SK-N-SH treated with all-trans-retinoic acid at 6 μM for 48 hours (cell line): ENCODE measurements at places on chromosomes 5 and 9.

- ATAC-seq: peak; percentile 2; the same call in 2 of the 3 replicates
Measured at GRCh38 chr9:108933231-108933717, 650 bp downstream of the ELP1 start.

DNA sequence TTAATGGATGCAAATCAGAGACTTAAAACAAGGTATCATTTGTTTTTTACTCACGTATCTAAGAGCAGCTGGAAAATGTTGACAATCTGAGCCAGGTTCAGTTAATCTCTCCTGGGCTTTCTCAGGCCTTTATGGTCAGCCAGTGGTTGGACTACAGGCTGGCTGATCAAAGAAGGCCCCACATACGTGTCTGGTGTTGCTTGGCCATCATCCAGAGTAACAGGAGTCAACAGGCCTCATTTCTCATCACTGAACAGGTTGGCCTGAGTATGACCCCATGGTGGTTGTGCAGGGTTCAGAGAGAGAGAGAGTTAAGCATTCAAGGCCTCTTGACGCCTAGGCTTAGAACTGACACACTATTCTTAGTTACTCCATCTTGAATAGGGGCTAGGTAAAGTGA lies 97.0 kb upstream of the VLDLR start:
- no peak for ATAC-seq

DNA sequence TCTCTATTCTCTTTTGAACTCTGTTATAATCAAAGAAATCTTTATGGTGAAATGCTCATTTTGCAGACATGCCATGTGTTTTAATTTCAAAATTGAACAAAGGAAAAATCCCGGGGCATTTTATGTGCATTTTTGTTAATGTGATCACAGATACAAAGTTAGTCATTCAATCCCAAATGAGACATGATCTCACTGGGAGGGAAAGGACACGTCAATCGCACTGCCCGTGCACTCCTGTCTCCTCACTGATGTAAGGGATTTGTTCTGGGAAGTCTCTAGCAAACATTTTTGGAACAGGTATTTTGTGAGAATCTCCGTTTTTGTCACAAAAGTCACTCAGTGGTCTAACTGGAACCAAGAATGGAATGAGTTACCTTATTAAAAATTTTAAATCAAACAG lies 97.9 kb upstream of the RANBP6 start:
- no peak for ATAC-seq

DNA sequence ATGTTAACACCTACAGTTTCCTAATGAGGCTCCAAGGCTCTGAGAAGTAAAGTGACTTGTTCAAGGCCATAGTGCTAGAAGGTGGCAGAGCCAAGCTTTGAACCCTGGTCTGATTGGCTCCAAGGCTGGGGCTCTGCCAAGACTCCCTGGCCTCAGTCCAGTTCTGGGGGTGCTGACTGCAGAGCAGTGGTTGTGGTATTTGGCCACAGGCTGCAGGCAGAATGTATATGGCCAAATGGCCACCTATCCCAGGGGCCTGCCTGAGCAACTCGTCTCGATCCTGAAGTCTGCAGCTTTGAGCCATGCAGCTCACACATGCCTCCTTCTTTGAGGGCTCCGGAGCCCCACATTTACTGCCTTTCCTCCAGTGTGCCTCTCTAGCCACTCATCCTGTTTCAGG lies 9.7 kb upstream of the NEK6 start:
- ATAC-seq: no peak

DNA sequence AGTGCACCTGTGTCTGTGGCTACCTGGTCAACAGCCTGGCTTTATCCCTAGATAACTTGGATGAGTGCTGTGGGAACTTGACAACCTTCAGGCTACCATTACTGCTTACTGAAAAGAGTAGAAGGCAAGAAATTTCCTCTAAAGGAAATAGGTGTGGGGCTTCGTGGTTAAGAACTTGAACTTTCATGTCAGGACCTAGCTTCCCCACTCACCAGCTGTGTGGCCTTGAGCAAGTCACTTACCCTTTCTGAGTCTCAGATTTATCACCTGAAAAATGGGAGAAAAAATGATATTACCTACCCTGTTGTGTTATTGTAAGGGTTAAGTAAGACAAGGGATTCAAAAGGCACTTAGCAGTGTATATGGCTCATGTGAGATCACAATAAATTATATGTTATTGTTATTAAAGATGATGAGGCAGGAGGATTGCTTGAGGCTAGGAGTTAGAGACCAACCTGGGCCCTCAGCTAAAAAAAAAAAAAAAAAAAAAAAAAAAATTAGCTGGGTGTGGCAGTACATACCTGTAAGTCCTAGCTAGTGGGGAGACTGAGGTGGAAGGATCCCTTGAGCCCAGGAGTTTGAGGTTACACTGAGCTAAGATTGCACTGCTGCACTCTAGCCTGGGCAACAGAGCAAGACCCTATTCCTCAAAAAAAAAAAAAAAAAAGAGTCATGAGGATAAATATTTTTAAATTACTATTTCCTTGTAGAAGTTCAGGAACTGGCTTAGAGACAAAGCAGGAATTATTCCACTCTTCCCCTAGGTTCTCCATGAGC lies 97.0 kb upstream of the SPRY4 start:
- no peak for ATAC-seq

DNA sequence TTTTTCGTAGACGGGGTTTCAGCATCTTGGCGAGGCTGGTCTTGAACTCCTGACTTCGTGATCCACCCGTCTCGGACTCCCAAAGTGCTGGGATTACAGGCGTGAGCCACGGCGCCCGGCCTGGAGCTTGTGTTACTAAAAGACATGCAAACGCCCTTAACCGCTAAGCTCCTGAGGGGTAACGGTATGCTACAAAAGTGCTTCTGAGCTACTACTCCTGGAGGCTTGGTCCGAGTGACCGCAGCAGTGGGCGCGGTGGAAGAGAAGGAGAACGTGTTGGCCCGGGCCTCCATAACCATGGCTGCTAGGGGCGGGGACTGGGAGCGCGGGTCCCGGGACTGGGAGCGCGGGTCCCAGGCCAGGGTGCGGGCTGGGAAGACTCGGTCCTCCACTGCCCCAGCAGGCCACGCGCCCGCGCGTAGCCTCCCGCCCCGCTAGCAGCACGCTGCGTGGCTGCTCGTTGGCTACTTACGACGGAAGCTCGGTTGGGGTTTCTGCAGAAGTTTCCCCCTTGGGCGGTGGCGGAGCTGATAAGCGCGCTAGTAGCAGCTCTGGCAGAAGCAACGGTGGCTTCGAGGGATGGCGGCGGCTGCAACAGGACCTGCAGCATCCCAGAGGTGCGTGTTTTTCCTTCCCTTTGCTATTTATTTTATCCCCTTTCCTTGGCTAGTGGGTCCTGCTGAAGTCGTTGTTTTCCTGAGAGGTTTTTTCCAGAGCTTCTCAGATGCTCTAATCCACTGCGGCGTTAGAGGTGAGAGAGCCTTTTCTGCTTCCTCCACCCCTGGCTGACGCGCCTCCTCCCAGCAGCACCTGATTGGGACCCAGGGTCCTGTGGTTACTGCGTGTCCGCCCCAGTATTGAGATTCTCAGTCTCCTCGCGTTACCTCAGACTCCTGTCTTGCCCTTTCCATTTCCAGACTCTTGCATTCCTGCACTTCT lies 69.2 kb upstream of the CCDC180 start:
- ATAC-seq: peak; percentile 97

DNA sequence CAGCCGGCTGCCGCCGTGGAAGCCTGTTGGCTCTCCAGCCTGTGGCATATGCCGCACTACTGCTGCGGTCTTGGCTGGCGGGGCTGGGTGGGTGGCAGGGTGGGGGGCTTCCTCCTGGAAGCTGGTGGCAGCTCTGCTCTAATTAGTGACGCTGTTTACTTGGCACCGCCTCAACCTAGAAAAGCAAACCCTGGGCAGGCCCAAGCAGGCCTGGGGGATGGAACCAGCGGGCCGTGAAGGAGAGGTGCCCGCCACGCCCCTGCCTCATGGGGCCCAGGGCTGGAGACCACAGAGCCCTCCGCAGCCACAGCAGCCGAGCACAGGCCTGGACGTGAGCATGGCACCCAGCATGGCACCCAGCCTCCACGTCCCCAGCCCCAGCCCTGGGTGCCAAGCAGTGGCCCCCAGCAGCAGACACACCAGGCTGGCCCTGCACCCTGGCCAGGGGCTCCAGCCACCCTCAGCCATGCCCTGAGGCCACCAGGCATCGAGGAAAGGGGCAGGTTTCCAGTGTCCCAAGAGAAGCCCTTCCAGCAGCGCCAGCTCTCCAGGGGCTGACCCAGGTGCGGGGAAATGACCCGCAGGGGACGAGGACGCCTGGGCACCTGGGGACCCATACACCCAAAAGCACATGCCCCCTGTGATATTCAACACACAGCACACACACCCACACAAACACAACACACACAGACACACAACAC lies 5.4 kb upstream of the CCDC187 start:
- ATAC-seq: no peak

DNA sequence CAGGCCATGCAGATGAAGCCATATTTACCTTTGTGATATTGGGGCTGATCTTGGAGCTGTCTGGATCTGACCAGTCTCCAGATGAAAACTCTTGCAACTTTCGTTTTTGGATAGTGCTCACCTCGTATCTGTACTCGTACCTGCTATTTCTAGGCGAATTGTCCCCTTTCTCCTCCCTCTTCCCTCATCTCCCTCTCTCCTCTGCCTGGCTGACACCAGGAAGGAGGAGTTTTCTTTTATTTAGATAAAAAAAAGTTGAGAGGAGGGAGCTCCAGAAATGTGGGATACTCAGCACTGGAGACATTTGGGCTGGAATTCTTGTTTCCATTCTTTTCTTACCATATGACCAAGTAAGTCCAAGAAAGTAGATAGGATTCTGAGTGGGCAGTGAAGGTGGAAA lies 54.6 kb upstream of the ABL1 start:
- peak; percentile 45; the same call in 2 of the 3 replicates for ATAC-seq

DNA sequence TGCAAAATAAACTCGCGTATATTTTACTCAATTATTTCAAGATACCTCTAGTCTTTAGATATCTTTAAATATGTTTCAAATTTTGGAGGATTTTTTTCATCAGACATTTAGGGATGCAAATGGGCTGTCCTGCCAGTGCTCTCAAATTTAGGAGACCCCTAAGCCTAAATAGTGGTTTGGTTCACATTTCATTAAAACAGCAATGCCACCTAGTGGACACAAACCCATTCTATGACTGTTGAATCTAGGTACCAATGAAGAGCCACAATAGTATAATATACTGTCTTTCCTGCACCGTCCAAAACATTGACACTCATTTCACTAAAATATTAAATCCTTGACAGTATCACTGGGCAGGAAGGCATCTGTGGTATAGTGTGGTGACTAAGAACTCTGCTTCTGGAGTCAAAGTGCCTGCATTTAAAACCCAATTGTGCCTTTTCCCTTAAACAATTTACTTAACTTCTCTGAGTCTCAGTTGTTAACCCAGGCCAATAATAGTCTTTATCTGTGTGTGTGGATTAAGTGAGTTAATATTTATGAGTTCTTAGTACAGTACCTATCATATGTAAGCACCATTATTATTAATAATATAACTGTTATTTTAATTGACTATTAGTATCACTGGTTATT lies 148.0 kb downstream of the RORB start:
- peak; percentile 80 for ATAC-seq

DNA sequence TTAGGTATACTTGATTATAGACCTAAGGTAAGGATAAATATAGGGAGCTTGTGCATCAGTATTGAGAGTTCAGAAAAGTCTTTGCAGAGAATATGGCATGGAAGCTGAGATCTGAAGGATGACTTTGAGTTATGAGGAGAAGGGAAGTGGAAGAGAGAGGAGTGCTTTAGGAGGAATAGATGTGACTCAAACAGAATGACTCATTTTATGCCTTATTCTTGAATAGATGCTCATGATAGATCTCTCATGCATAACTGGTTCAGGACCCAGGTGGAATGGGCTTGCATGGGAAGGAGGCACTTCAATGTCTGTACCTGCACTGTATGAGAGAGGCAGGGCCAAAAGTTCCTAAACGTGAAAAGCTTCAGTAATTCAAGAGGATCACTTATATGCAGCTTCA lies 103.3 kb downstream of the CWC27 start:
- no peak for ATAC-seq

DNA sequence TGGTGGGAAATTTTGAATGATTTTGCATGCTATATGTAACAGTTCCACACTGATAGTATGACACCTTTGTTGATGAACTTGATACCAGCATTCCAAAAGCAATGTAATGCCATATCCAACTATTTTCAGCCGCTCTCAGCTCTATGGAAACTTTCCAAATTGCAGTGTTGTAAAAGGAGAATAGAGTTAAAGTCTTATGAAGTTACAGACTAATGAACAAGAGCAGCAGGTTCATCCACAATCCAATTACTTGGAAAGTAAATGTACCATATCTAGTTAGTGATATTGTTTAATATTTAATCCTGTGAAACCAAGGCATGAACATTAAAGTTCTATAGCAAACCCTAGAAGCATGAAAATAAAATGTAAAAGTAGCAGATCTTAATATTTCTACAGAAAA lies 418.2 kb downstream of the TUSC1 start:
- ATAC-seq: no peak

DNA sequence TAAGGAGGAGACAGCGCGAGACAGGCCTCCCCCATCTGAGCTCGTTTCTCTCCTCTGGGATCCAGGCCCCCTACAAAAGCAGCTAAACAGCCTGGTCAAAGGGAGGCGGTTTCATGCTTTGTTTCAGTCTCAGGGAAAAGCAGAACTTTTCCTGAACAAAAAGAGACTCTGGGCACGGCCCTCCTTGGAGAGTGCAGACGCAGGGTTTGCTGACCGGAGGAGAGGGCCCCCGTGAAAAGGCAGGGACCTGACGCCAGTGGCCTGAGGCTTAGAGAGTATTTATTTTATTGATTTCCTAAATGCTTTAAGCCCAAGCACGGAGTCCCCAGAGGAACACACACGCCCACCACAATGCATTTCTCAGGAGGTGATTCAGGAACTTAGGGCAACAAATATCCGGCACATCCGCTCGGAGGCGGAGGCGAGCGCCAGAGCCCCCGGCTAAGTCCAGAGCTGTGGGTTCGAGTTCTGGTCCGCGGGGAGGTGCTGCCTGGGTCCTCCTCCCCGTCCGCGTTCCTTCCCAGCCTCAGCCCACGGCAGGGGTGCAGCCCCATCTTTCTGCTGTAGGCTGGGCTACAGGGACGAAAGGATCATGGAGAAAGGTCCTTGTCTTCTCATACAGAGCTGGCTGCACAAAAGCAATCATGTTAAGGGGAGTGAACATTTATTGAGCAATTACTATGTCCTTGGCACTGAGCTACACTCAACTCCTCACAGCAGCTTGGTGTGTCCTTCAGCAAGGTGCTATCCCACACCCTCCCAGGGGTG lies 40.0 kb downstream of the PTGES start:
- no peak for ATAC-seq

DNA sequence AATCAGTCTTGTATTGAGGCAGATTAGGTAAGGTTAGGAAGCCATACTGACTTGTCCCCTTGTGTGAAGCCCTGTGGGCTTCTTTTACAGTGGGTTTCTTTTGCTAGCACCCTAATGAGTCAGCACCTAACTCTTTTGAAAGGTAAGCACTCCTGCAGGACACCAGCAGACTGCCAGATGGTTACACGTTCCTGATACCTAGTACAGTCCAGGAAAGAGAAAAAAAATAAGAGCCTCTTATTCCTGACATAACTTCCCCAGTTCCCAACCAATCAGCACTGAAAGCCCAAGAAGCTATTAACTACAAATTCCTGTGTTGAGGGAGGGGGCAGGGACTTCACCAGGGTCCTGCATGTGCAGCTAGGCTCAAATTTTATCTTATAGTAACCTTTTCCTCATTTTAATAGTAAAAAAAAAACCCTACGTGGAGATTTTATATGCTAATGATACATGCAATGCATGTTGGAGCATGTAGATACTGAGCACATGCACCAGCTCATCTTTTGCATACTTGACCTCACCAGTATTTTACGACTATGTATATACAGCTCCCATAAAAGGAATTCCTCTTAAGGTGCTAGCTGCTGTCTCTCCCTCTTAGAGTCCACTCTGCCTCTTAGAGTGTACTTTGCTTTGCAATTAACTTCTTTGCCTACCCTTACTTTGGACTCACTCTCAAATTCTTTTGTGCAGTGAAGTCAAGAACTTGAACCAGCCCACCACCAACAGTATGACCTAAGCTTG lies 84.7 kb upstream of the RORB start:
- no peak for ATAC-seq
